Upper lobe of right lung (tissue), 1 donor: ENCODE measurements at places on chromosomes 13 and 19. TPM values are rescaled to one million over a fixed set of nuclear protein-coding genes. Genes with fewer than 3 reads are reported as not detected.

- no peak overlapping the region for H3K4me3 ChIP-seq
- no peak overlapping the region for H3K27ac ChIP-seq
- H3K36me3 ChIP-seq, result no peaks in the 10 kb centered on the region
- H3K27me3 ChIP-seq, result no peaks in the 10 kb centered on the region
- H3K4me1 ChIP-seq, result peaks cover 7% of the 10 kb centered on the region
- DNase-seq, result no peak
Measured at GRCh38 chr13:31962731-31963370, 68.7 kb upstream of the FRY start.

DNA sequence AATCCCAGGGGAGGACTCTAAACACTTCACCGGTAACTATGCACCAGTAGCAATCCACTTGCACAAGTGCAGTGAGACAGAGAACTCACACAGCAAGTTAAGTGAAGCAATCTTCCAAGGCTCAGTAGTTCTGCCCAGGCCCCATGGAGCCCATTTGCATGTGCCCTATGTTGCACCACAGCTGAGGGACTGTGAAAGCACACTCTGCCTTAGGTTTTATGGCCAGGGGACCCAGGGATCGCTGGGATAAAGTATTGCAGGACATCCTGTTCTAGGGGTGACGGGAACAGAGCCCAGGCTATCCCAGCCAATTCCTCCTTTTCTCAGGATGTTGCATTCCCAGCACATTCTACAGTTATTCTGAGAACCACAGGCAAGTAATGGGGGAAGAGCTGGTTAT lies 6.0 kb upstream of the AMER2 start:
- H3K27me3 ChIP-seq, result peaks cover 40% of the 10 kb centered on the region
- no peak overlapping the region for H3K4me3 ChIP-seq
- H3K27ac ChIP-seq, result no peak overlapping the region
- no peaks in the 10 kb centered on the region for H3K4me1 ChIP-seq
- no peaks in the 10 kb centered on the region for H3K36me3 ChIP-seq

GRCh38 chr19:58001895-58002369 lies 688 bp downstream of the ZNF606 start:
- peak overlapping the region; percentile 79 for H3K4me3 ChIP-seq
- H3K36me3 ChIP-seq, result peaks cover 29% of the 10 kb centered on the region
- H3K27ac ChIP-seq, result peak overlapping the region; percentile 88
- DNase-seq, result no peak
- H3K27me3 ChIP-seq, result no peaks in the 10 kb centered on the region

DNA sequence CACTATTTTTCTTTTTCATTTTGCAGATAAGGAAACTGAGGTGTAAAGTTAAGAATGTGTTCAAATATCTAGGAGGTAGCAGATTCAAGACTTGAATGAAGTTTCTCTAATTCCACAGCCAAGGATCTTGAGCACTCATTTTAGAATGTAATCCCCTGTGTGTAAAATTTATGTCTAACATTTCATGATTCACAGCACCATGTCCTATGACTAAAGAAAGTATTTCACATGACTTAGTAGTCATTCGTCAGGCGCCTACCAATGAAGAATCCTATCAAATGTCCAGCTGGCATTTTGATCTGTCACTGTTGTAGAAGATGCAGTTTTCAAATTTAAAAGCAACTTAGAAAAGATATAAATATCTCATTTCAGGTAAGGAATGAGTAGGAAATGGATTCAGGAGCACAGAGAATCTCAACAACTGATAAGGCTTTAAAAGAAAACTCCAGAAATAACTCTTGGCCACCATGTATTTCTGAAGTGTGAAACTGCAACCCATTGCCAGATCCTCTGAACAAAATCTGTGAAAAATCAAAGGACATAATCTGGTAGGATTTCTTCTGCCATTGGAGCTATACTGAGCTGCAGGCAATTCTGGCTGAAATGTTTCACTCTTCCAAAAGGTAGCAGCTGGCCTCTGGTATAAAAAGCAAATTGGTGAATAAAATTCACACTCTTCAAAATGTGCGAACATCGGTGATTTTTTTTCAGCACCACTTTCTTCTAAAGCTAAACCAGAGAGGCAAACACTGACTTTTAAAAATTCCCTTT lies 92.2 kb downstream of the DCLK1 start:
- no peaks in the 10 kb centered on the region for H3K4me1 ChIP-seq
- H3K27ac ChIP-seq, result no peak overlapping the region
- no peaks in the 10 kb centered on the region for H3K27me3 ChIP-seq
- no peaks in the 10 kb centered on the region for H3K36me3 ChIP-seq
- no peak overlapping the region for H3K4me3 ChIP-seq

DNA sequence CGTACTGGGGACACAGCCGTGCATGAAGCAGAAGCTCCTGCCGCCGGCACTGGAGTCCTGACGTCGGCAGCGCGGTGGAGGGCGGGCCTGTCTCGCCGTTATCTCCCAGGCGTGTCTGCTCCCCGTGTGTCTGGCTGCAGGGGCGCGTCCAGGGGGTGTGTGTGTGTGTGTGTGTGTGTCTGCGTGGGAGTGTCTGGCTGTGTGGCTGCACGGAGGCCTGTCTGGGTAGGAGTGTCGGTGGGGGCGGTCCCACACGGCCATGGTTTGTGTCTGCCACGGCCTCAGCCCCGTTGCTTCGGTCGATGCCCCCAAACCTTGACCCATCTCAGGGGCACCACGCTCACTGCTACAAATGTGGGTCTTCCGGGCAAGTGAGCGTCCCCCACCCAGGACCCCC lies 18.3 kb downstream of the ARID3A start:
- H3K36me3 ChIP-seq, result no peaks in the 10 kb centered on the region
- H3K27me3 ChIP-seq, result no peaks in the 10 kb centered on the region
- no peak for DNase-seq
- no peak overlapping the region for H3K27ac ChIP-seq

GRCh38 chr13:48477191-48477855 lies 55.6 kb downstream of the RCBTB2 start:
- DNase-seq, result no peak
- no peaks in the 10 kb centered on the region for H3K27me3 ChIP-seq
- no peaks in the 10 kb centered on the region for H3K4me1 ChIP-seq
- H3K36me3 ChIP-seq, result peaks cover 2% of the 10 kb centered on the region
- H3K27ac ChIP-seq, result no peak overlapping the region
- no peak overlapping the region for H3K4me3 ChIP-seq

- no peak for DNase-seq
- H3K27me3 ChIP-seq, result no peaks in the 10 kb centered on the region
- H3K4me3 ChIP-seq, result no peak overlapping the region
- H3K36me3 ChIP-seq, result no peaks in the 10 kb centered on the region
- peaks cover 75% of the 10 kb centered on the region for H3K4me1 ChIP-seq
Measured at GRCh38 chr19:18843960-18844359, 12.2 kb downstream of the UPF1 start.

GRCh38 chr13:59706101-59706976 lies 457.4 kb downstream of the DIAPH3 start:
- no peaks in the 10 kb centered on the region for H3K36me3 ChIP-seq
- H3K4me3 ChIP-seq, result no peak overlapping the region
- no peaks in the 10 kb centered on the region for H3K4me1 ChIP-seq
- H3K27me3 ChIP-seq, result no peaks in the 10 kb centered on the region
- H3K27ac ChIP-seq, result no peak overlapping the region

DNA sequence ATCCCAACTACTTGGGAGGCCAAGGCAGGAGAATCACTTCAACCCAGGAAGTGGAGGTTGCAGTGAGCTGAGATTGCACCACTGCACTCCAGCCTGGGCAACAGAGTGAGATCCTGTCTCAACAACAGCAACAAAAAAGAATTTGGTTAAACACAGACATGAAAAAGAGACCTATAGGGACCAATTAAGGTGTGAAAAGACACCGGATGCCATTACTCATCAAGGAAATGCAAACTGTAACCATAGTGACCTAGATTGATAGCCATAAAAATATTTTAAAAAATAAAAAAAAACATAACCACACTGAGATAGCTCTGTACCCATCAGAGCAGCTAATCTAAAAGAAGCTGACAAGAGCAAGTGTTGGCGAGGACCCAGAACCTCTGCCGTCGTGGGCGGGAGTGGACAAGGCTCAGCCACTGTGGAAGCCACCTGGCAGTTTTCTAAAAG lies 37.1 kb upstream of the ISYNA1 start:
- H3K36me3 ChIP-seq, result peaks cover 13% of the 10 kb centered on the region
- no peaks in the 10 kb centered on the region for H3K27me3 ChIP-seq
- peak overlapping the region; percentile 31 for H3K27ac ChIP-seq
- no peak overlapping the region for H3K4me3 ChIP-seq
- peaks cover 57% of the 10 kb centered on the region for H3K4me1 ChIP-seq

DNA sequence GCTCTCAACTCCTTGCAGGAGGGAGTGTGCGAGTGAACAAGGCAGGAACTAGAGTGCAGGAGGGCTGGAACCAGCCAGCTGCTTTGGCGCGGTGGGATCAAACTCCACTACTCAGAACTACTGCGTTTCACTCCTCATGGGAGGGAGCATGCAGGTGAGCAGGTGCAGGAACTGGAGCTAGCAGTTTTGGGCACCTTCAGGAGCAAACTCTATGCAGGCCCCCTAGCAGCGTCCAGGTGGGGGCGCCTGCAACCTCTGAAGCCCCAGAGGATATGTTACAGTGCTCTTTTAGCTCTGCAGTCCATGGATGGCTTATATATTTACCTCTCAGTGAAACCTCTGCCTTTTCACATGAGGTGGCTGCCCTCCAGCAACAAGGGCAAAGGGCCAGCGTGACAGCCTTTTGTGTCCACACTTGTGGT lies 1303.4 kb downstream of the PCDH9 start:
- DNase-seq, result peak; percentile 63
- H3K4me1 ChIP-seq, result no peaks in the 10 kb centered on the region
- no peak overlapping the region for H3K27ac ChIP-seq
- no peaks in the 10 kb centered on the region for H3K27me3 ChIP-seq

GRCh38 chr13:95652821-95653220 lies 8.3 kb upstream of the DZIP1 start:
- DNase-seq, result no peak
- no peaks in the 10 kb centered on the region for H3K27me3 ChIP-seq
- H3K4me1 ChIP-seq, result no peaks in the 10 kb centered on the region
- no peaks in the 10 kb centered on the region for H3K36me3 ChIP-seq

GRCh38 chr19:58385313-58385890 lies 1.7 kb upstream of the RPS5 start:
- H3K27ac ChIP-seq, result peak overlapping the region; percentile 99
- peak overlapping the region; percentile 78 for H3K4me3 ChIP-seq
- peaks cover 22% of the 10 kb centered on the region for H3K36me3 ChIP-seq
- DNase-seq, result no peak
- no peaks in the 10 kb centered on the region for H3K27me3 ChIP-seq

GRCh38 chr19:5687360-5688198 lies 2.5 kb upstream of the RPL36 start:
- H3K36me3 ChIP-seq, result peaks cover 10% of the 10 kb centered on the region
- H3K4me3 ChIP-seq, result peak overlapping the region; percentile 65
- H3K4me1 ChIP-seq, result peaks cover 13% of the 10 kb centered on the region
- H3K27me3 ChIP-seq, result no peaks in the 10 kb centered on the region
- H3K27ac ChIP-seq, result peak overlapping the region; percentile 66
- peak; percentile 65 for DNase-seq

DNA sequence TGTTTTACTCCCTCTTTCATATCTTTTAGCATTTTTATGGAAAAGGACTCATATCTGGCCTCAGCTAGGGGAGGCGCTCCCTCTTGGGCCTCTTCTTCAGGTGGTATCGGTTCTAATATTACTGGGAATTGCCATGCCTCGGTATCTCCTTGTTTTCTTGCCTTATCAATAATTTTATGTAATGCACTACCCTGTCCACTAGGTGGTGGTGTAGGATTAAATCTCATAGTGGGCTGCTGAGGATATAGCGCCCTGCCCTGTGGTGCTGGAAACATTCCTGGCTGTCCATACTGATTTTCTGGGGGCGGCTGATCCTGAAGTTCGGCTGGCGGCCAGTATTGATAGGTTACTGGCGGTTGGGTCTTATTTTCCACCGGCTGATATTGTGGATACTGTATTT lies 35.8 kb downstream of the ZNF420 start:
- H3K4me1 ChIP-seq, result no peaks in the 10 kb centered on the region
- H3K27me3 ChIP-seq, result no peaks in the 10 kb centered on the region
- no peak for DNase-seq
- H3K4me3 ChIP-seq, result no peak overlapping the region
- H3K36me3 ChIP-seq, result no peaks in the 10 kb centered on the region

DNA sequence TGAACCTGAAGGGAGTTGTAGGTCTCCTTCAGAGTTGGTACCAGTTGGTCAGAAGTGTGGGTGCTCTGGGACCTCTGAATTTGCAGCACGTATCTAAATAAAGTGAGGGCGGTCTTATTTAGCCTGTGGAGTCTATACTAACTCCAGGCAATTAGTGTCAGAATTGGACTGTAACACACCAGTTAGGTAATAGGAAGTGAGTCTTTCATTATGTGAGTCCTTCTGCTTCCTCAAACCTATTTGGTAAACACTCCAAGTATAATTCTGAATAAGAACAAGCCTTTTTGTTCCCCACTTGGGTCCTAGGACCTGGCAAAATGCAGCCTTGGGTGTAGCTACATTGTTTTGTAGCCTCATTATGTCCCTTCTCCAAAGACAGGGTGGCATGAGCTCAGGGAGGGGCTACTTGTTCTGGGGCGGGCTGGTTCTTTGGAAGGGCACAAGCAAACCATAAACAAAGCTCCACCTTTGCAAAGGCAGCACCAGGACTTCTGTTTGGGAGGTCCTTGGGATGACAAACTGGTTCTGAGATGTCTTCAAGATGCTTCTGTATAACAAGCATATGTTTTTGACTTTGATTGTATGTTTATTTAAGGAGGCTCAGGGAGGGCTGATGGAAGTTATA lies 418.0 kb downstream of the ZNF536 start:
- H3K36me3 ChIP-seq, result no peaks in the 10 kb centered on the region
- no peaks in the 10 kb centered on the region for H3K4me1 ChIP-seq
- DNase-seq, result no peak
- H3K4me3 ChIP-seq, result no peak overlapping the region
- no peak overlapping the region for H3K27ac ChIP-seq
- no peaks in the 10 kb centered on the region for H3K27me3 ChIP-seq

GRCh38 chr13:62643799-62644524 lies 1228.3 kb upstream of the PCDH20 start:
- no peaks in the 10 kb centered on the region for H3K36me3 ChIP-seq
- H3K27me3 ChIP-seq, result no peaks in the 10 kb centered on the region
- H3K4me1 ChIP-seq, result no peaks in the 10 kb centered on the region

DNA sequence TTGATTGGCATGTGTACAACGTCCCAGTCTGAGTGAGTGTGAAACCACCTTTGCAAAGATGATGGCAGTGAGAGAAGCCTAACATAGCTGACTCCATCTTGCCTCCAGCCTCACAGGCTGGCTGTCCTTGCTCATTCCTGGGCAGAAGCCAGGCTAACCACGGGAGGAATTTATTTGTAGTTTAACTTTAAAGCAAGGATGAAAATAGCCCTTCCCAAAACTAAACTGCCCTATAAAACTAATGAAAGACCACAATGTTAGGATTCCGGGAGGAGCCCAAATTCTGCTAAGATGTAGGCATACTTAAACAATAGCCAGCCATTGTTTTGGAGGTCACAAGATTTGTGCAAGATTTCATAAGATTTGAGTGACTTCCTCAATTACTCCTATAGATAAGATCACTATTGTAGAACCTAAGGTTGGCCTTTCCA lies 96.6 kb upstream of the LSM14A start:
- no peak for DNase-seq
- no peaks in the 10 kb centered on the region for H3K36me3 ChIP-seq
- no peak overlapping the region for H3K27ac ChIP-seq
- peaks cover 6% of the 10 kb centered on the region for H3K27me3 ChIP-seq

- no peak for DNase-seq
- no peak overlapping the region for H3K27ac ChIP-seq
- H3K36me3 ChIP-seq, result peaks cover 53% of the 10 kb centered on the region
- H3K4me1 ChIP-seq, result no peaks in the 10 kb centered on the region
Measured at GRCh38 chr19:970695-971094, 13.4 kb upstream of the WDR18 start.

ATP8B3 gene
- total RNA-seq, result 0.64 TPM

ZNF665 gene
- 6.0 TPM for total RNA-seq

WDR18 gene
- 21.9 TPM for total RNA-seq

RXFP2 gene
- not detected for total RNA-seq

BSG gene
- total RNA-seq, result 359 TPM
